ENCODE measurements at places on chromosomes 2 and 18.

DNA sequence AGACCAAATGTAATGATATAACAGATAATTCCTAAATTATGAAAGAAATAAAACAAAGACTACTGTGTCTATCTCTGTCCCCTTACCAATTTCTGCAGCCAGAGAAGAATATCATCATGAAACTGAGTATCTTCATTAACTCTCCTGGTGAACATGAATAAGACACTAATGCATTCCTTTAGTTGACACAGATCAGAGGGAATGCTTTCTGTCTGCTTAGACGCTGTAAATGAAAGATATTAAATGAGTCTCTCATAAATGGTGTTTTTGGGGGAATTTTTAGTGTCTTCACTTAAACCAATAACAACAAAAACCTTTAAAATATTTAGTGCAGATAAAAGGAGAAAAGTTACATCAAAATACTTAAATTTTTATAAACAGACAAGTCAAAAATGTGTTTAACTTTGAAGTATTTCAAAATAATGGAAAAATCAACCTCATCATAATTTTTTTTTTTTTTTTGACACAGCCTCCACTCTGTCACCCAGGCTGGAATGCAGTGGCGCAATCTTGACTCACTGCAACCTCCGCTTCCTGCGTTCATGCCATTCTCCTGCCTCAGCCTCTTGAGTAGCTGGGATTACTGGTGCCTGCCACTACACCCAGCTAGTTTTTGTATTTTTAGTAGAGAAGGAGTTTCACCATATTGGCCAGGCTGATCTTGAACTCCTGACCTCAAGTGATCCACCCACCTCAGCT, 16.0 kb downstream of the EPG5 start:
- no peak for DNase-seq

- DNase-seq = no peak
These were observed 66.8 kb downstream of the XDH start for GRCh38 chr2:31347750-31348149.

DNA sequence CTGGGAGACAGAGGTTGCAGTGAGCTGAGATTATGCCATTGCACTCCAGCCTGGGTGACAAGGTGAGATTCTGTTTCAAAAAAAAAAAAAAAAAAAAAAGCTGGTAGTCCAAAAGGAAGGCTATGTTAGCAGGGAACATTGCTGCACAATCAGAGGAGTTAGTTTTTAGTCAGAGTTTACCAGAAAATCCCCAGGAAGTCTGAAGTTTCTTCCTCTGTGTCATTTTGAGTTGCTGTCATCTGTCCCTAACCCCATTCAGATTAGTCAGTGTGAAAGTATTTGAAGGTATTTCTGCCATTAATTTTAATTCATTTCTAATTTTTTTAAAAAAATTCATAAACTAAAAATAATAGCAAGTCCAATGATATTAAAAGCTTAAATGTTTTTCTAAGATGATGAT, 33.5 kb upstream of the CERS6 start:
- DNase-seq = no peak

DNA sequence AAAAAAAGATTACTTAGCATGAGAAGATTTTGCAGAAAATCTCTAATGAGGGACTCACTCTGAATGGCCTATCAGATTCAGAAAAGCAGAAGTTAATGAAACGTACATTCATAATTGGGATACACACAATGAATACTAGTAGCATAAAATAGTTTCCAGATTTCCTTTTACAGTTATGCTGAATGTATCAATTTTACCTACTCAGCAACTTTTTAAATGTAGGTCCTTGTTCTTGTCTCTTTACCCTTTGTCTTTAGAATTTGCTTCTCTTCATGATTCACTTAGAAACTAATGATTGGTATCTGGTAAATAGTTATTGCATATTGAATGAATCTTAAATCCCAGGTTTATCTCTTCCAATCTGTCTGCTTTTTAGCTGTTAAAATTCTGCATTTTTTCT, 458.8 kb downstream of the DSC3 start:
- no peak for DNase-seq

DNA sequence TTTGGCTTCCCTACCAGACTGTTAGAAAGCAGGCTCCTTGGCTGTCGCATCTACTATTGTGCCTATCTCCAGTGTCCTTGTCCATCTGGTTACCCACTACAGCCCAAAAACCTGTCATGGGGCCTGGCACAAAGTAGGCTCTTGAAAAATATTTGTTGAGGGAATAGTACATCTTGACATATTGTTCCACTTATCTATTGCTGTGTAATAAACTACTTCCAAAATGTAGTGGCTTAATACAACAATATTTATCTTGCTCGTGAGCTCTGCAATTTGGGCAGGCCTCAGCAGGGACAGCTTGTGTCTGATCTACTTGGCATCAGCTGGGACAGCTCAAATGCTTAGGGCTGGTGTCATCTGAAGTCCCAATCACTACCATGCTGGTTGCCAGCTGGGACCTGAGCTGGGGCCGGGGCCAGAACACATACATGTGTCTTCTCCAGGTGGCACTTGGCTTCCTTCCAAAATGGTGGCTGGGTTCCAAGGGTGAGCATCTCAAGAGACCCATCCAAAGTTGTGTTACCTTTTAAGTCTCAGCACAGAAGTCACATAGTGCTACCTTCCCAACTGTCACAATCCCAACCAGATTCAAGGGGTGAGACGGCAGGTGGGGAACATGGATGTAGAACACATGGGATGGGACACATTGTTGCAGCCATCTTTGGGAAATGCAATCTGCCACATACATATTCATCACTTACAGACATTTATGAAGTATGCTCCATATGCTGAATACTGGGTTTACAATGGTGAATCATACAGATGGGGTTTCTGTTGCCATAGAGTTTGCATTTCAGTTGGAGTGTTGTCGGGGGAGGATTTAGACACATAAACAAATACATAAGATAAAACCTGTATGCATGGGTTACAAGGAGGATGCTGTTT, 134.2 kb downstream of the FOXI3 start:
- no peak for DNase-seq

GRCh38 chr2:121788685-121789084, 33.2 kb downstream of the TSN start:
- DNase-seq = no peak

DNA sequence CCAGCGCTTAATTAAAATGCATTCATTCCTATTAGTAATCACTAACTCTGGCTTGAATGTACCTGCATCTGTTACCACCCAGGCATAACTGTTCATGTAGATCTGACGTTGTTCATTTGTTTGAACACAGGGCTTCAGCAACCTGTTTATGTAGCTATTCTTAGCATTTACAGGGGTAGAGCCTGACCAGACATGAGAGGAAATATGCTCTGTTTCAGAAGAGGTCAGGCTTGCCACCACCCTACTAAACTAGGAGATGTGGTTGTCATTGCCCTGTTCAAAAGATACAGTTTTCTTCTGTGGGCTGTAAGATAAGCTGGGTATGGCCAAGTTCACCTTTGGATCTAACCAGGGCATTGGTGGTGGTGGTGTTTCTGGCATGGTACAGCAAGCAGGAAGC, 8.8 kb downstream of the MGAT5 start:
- no peak for DNase-seq

DNA sequence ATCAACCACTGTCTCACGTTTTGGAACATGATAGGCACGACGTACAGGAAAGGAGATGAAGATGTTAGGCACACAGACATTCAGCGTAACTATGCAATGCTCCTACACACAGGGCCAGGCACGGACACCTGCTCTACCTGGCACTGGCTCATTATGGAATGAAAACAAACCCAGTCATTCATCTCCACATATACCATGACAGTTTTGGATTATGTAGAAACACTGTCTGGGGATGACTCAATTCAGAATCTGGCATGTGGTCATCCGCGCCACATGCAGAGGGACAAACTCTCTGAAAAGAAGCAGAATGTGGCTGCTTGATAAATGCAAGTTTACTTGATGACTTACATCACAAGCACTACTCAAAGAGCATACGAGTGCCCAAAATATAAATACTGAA, 29.5 kb upstream of the NFU1 start:
- DNase-seq = no peak

DNA sequence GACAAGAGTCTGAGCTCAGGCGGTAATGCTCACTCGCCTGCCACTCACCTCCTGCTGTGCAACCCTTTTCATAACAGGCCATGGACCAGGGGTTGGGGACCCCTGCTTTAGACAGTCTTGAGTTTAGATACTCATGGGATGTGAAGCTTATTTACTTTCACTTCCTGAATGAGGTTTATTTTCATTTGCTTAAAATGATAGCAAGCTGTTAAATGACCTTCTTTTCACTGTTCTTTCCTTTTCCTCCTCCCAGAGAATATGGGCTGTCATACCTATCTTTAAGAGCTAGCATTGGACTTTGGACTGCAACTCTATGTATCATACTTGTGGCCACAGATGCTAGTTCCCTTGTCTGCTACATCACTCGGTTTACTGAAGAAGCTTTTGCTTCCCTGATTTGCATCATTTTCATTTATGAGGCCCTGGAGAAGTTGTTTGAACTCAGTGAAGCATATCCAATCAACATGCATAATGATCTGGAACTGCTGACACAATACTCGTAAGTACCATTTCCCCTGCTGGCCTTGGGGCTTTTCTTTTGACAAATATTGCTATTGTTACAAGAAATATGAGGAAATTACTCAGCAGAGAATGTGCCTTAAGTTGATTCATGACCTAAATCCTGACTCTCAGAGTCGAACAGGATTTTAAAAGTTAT, 168.5 kb downstream of the DPP4 start:
- DNase-seq = no peak
